ENCODE measurements at places on chromosomes 4 and X. TPM values are rescaled to one million over a fixed set of nuclear protein-coding genes. Genes with fewer than 3 reads are reported as not detected.

Gene TASL
- not detected for total RNA-seq

Gene FAM47A
- not detected for total RNA-seq

Gene ZNF732
- total RNA-seq: 0.38 TPM

Gene GAGE2A
- total RNA-seq: not detected

Gene TMPRSS11E
- total RNA-seq: not detected

Gene GAGE12F
- not detected for total RNA-seq

Gene TMPRSS11F
- not detected for total RNA-seq

Gene SNCA
- total RNA-seq: 4.2 TPM

Gene EDNRA
- 15.0 TPM for total RNA-seq

Gene SPIN2A
- not detected for total RNA-seq

Gene PRAF2
- total RNA-seq: 35.4 TPM

Gene PAK3
- total RNA-seq: 2.0 TPM

Gene BEND2
- not detected for total RNA-seq

Gene LINC00632
- 6.4 TPM for total RNA-seq

Gene RPA4
- 0.13 TPM for total RNA-seq

Gene FAM47C
- total RNA-seq: not detected

Gene CLIC2
- total RNA-seq: not detected

Gene PABPC5
- total RNA-seq: 0.76 TPM

Gene FHL1
- total RNA-seq: 55.3 TPM

Gene HGFAC
- not detected for total RNA-seq

Gene GRIPAP1
- 17.5 TPM for total RNA-seq

Gene TENM3
- total RNA-seq: 56.1 TPM

Gene LAGE3
- 23.7 TPM for total RNA-seq

Gene NRK
- 17.1 TPM for total RNA-seq

Data from mesangial cell (primary cell).